H4 (cell line): ENCODE measurements at places on chromosomes 3 and 15. TPM values are rescaled to one million over a fixed set of nuclear protein-coding genes. Genes with fewer than 3 reads are reported as not detected.

- DNase-seq = no peak
Observed at GRCh38 chr3:116039651-116039985, 405.7 kb downstream of the LSAMP start.

DNA sequence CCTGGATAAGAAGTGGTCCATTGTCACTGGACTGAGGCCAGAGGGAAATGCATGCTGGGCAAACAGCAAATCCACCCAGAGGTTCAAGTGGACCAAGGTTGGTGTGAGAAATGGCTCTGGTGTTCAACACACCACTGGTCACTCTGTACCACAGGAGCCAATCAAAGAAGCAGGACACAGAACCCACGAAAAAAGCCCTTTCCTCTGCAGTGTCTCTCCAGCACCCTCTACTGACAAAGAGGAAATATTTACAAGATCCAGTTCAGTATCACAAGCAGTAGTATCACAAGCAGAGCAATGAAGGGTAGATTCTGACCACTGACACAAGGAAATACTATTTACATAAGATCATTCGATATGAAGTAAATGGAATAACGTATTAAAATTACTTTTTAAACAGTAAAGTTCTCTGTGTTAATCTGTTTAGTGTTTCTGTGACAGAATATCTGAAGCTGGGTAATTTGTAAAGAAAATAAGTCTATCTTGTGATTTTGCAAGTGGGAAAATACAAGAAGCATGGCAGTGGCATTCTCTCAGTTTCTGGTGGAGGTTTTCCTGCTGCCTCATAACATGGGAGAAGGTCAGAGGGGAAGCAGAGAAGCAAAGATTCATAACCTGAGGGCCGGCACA lies 390.7 kb downstream of the EFHB start:
- peak; percentile 2 for DNase-seq

DNA sequence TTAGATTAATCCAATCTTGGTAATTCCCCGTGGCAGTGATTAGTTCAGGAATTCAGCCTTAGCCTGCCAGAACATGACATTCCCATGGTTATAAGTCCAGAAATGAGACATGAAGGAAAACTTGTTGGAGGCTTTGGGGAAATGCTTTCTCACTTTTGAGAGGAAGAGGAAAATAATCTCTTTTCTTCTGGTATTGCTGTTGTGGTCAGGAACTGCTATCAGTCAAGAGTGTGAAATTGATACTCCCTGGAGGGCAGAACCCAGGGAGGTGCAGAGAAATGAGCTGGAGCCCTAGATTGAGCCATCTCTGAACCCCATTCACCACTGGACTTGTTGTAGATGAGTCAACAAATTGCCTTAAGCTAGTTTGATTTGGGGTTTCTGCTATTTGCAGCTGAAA lies 38.6 kb upstream of the APH1B start:
- DNase-seq = no peak

Gene SLCO2A1
- total RNA-seq = 0.02 and 0.06 TPM in 2 replicates

Gene NR2E3
- not detected in 2 replicates for total RNA-seq

GRCh38 chr3:145951441-145951840 lies 209.5 kb downstream of the PLOD2 start:
- no peak for DNase-seq

GRCh38 chr3:14252321-14253021 lies 73.9 kb downstream of the LSM3 start:
- no peak for DNase-seq

GRCh38 chr3:42264399-42265058 lies 1.5 kb downstream of the CCK start:
- DNase-seq = no peak

DNA sequence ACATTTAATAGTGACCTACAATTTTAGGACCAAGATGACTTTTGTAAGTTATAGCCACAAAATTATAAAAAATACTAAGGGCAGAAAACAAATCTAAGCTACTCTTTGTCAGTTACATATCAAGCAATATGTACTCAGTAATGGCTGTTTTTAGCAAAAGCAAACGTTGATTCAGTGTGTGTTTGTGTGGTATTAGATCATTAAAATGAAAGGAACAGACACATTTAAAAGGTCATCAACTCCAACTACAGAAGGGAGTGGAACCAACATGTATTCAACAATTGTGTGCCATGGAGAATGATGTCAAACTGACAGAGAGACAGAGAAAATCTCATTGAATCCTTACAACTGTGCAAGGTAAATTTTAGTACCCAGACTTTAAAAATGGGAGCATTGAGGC lies 268.8 kb upstream of the STT3B start:
- DNase-seq = no peak

- DNase-seq = no peak
Observed at GRCh38 chr15:30954674-30955073, 36.8 kb downstream of the MTMR10 start.

- no peak for DNase-seq
Observed at GRCh38 chr3:132659000-132659364, 627 bp downstream of the ACAD11 start.

- no peak for DNase-seq
Observed at GRCh38 chr3:133210656-133211055, 172.5 kb downstream of the TMEM108 start.

Gene SAXO2
- 0.58 and 0.68 TPM in 2 replicates for total RNA-seq

- DNase-seq = peak; percentile 33
Observed at GRCh38 chr3:56683122-56683817, at the start of gene TASOR. TASOR (minus strand) TSS chr3:56683265; CDS start chr3:56683006, 259 bp downstream.

Gene DNASE1L3
- not detected in 2 replicates for total RNA-seq

Gene GOLGA8N
- 0.45 and 0.91 TPM in 2 replicates for total RNA-seq

GRCh38 chr15:67172172-67172571 lies 82.3 kb downstream of the AAGAB start:
- no peak for DNase-seq

DNA sequence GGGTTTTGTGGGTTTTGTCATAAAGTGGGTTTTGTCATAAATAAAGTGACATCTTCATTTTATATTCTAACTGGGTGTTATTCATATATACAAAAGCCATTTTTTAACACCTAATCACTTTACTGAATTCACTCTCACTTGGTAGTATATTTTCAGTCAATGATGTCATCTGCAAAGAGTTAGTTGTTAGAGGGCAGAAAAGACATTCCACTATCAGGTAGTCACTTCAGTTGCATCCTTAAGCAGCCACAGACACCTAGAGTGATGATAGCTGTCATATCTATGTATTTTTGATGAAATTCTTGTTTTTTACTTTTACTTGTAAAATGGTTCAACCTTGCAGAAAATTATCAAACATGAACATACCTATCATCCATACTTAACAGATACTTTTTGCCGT lies 89.0 kb downstream of the DHX36 start:
- no peak for DNase-seq

Gene MYL3
- total RNA-seq = not detected in 2 replicates

DNA sequence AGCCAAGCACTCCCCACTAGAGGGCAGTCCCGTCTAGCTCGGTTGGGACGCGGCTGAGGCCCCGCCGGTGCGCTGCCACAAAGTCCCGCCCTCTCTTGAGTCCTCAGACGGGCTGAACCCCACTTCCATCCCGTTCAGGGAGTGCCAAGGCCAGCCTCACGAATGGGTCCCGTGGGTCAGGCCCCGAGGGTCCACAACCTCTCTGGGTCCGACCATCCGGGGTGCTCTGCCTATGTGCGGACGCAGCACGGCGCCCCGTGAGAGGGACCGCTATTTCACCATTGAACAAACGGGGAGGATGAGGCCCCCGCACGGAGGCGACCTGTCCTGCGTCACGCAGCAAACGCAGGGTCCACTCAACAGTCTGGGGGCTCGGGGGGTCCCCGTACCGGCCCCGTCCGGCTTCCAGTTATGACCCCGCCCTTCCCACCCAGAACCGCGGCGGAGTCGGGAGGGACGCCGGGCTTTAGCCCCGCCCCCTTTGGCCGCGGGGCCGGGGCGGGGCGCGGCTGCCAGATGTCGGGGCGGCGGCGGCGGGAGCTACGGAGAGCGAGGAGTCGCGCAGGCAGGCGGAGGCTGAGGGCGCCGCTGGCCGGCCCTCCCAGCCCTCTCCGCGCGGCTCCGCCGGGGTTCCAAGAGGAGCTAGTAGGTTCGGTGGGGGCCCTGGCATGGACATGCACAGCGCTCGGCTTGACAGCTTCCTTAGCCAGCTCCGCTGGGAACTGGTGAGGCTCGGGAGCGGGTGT lies at the start of gene INKA1:
INKA1 (plus strand) TSS at position 543 of the 746 bp plus-strand sequence; CDS start at position 675, 132 bp downstream.
- DNase-seq = peak; percentile 69

Gene ZNF197
- 6.6 and 7.1 TPM in 2 replicates for total RNA-seq

DNA sequence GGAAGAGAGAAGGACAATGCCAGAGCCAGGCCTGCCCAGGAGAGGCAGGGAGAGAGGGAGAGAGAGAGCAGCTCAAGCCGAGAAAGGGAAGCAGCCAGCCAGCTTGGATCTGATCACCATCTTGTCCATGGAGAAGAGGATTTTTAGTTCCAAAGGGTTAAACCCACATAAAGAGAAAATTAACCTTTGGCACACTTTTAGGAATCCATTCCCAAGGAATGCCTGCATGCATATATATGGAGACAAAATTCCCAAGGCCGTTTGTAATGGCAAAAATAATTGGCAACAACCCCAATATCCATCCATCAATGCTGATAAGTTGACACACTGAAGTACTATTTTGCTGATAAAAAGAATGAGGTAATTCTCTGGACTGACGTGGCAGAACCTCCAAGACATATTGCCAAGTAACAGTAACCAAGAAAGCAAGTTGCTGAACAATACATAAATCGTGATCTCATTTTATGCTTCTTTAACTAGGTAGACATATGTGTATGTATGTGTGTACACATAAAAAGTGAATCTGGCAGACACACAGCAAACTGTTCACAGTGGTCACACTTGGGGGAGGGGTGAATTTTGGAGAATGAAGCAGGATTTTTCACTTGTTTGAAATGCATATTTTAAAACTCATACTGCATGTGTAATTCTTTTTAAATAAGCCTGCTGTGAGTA lies 7.5 kb upstream of the STRA6 start:
- DNase-seq = peak; percentile 25

GRCh38 chr15:70376929-70377691 lies 279.4 kb upstream of the TLE3 start:
- no peak for DNase-seq

GRCh38 chr15:60585743-60586708 lies 107.1 kb upstream of the ICE2 start:
- peak; percentile 71 for DNase-seq

GRCh38 chr15:60928970-60929369 lies 300.1 kb downstream of the RORA start:
- no peak for DNase-seq

Gene FLNB
- 47.2 and 57.1 TPM in 2 replicates for total RNA-seq

- DNase-seq = no peak
Observed at GRCh38 chr3:146883288-146883687, 278.1 kb upstream of the PLSCR5 start.

DNA sequence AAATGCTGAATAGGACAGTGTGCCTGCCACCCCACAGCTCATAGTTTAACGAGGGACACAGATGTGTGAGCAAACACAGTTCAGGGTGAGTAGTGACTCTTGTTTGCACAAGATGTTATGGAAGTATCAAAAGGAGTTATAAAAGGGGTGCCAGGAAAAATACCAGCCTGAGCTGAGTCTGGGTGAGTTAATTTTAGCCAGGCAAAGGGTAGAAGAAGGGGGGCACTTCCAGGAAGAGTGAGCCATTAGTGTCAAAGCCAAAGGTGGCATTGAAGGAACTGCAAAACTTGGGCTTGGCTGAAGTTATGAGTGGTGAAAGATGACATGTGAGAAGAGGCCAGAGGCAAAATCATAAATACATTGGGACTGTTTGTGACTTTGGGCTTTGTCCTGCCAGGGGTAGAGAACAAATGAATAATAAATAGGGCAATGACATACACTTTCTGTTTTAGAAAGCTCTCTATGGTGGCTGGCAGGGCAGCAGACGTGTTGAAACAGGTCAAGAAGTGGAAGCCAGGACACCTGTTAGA lies 1.9 kb upstream of the SPPL2A start:
- no peak for DNase-seq
